Caudate nucleus (tissue), 63 donors: ENCODE measurements at places on chromosomes 13 and 19.

GRCh38 chr13:19817510-19818158 lies 34.9 kb upstream of the PSPC1 start:
- DNase-seq = no peak

- no peak for DNase-seq
These were observed 61.4 kb downstream of the GPR12 start for GRCh38 chr13:26699197-26699490.

GRCh38 chr19:42421101-42421500 lies 6.1 kb downstream of the LIPE start:
- DNase-seq = no peak

DNA sequence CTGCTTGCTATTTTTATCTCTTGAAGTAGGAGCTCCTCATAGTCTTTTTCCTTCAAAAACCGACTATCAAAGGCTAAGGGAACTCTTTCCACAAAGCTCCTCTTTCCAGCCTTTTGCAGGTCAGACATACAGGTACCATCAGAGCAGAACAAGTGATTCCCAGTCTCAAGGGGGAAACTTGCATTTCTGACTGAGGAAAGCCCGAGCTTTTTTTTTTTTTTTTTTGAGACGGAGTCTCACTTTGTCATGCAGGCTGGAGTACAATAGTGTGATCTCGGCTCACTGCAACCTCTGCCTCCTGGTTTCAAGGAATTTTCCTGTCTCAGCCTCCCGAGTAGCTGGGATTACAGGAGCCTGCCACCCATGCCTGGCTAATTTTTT lies 32.0 kb downstream of the RUBCNL start:
- DNase-seq = no peak

GRCh38 chr13:22801402-22802003 lies 379.3 kb upstream of the SGCG start:
- DNase-seq = no peak

- DNase-seq = no peak
These were observed 123.0 kb downstream of the KDM4B start for GRCh38 chr19:5091684-5092480.

- no peak for DNase-seq
These were observed 142.2 kb downstream of the TBC1D4 start for GRCh38 chr13:75339635-75340374.

GRCh38 chr19:38656171-38656981 lies 8.9 kb downstream of the ACTN4 start:
- no peak for DNase-seq

- no peak for DNase-seq
These were observed 73.4 kb downstream of the SPACA7 start for GRCh38 chr13:112449545-112449930.

- DNase-seq = no peak
These were observed 18.3 kb upstream of the TEX29 start for GRCh38 chr13:111302045-111302726.

DNA sequence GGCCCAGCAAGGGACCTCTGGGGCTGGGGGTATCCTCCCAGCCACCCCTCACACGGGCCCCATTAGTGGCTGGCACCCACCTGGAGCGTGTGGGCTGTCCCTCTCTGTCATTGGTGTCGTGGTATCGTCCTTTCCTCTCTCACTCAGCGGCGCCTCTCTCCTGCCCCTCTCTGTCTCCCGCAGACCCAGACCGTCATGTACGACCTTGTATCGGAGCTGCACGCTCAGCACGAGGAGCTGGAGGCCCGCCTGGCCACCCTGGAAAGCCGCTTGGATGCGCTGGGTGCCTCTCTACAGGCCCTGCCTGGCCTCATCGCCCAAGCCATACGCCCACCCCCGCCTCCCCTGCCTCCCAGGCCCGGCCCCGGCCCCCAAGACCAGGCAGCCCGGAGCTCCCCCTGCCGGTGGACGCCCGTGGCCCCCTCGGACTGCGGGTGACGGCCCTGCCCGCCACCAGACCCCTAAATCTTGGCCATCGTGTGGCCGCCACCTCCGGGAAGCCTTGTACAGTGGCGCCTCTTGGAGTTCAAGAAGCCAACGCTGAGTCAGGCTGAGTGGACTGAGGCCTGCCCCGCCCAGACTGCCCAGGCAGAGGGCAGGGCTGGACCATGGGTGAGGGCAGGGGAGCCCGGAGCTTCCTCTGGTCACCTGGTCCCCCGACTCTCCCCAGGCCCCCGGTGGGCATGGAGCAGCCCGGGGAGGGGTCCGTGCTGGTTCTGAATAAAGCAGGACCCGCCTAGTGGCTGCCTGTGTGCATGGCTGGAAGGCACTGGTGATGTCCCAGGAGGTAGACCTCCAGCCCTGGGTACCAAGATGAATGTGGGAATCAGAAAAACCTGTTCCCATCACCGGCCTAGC lies 9.8 kb upstream of the ARRDC2 start:
- no peak for DNase-seq

DNA sequence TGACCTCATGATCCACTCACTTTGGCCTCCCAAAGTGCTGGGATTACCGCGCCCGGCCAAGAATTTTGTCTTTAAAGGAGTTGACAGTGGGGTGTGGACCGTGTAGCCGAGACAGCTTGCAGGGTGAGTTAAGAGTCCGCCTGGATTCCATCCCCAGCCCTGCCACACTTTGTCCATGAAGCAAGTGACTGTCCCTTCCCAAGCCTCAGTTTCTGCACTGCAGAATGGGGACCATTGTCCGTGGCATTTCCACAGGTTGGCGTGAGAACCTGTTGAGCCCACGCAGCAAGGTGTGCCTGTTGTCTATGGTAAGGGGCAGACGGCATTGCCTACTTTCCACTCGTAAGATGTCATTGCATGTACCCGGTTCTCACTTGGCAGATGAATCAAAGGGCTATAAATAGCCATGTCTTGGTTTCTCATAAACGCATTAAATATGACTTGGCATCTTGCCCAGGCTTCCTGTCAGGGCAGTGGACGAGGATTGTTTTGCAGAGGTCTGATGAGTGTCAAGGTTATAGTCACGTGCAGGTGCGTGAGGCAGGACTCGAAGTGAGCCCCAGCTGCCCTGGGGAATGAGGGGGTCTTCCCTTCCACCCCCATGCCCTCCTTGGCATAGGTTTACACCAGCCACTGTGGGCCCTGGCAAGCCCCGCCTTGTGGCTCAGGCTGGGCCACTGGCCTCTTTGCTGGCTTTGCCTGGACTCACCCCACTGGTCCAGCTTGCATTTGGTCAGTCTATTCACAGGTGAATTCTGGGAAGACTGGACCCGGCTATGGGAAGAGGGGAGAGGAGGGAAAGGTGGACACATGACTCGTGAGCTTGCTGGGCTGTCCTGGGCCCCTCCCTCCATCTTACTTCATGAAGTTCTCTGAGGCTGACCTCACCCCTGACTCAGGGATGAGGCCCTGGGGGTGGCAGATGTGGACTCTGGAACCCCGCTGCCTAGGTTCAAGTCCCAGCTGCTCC lies 14.6 kb downstream of the FAM187B start:
- no peak for DNase-seq

DNA sequence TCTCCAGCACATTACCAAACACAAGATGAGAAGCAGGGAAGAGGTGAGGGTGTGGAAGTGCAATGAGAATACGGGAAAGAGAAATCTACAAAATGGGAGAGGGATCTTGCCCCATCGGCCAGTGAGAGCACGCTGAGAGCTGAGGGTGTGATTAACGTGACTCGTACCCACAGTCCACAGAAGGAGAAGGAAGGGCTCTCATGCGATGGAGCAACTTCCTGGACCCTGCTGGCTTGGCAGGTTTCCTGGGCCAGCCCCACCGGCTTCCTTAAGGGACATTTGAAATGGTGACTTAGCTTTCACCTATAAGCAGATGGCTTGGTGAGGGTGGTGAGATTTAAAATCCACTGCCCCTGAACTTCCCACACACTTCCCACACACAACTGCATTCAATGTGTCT lies 740.1 kb downstream of the UQCRFS1 start:
- no peak for DNase-seq

DNA sequence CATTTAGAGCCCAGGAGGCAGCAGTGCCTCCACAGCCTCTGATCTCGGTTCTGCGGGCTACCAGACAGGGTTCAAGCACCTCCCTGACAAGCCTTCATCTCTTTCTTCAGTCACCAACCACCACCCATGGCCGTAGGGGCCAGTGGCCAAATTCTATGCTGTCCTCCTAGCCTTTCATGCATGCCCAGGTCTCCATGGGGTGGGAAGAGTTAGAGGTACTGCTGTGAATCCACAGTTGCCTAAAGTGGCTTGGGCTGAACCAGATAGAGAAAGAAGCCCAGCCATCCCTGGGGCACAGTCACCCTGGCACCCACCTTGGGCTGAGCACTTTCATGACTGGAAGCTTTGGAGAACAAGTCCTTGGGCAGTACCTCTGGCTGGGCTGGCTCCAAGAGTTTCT lies 97.4 kb downstream of the ZDHHC20 start:
- no peak for DNase-seq

DNA sequence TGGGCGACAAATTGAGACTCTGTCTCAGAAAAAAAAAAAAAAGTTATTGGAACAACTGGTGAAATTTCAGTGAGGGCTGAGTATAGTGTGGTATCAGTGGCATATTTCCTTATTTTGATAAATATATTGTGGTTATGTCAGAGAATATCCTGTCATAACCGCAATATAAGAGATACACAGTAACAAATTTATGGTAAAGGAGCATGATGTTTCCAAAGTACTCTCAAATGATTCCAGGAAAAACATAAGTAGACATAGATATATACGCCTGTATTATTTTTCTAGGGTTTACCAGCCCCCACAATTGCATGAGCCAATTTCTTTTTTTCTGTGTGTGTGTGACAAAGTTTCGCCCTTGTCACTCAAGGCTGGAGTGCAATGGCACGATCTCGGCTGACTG lies 5.7 kb upstream of the C5AR1 start:
- DNase-seq = no peak

DNA sequence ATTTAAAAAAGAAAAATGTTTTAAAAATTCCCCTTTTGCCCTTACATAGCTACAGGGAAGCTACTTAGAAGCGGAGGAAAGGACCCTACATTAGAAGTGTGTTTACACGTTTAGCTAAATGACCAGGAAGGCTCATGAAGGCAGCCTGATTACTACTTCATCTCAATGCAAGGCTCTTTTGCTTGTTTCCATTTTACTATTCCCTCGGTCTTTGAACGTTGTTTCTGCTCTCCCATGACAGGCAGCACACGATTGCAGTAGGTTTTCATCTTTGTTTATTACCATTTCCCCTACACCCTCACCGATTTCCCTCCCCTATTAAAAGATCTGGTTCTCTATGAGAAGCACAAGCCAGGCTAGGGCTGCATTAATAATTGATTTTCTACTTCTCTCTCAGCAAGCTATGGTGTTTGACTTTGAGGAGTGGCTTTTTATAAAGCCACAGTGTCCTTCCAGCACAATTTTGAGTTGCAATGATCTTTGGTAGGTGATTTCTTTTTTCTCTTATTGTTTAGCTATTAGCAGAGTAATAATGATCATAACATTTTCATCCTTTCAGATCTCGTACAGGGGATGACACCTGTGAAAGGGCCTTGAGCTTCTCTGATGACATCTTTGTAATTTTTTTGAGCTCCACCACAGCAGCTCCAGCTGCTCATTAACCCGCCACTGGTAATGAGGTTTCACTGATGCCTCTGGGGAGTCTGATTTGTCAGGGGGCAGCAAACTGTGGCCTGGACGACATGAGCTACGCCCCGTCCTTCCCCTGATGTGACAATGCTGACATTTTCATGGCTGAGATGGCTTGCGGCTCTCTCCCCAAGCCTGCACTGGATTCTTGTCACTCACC lies 670.3 kb downstream of the UQCRFS1 start:
- no peak for DNase-seq

- no peak for DNase-seq
These were observed 69.8 kb downstream of the SIAH3 start for GRCh38 chr13:45781553-45782326.

GRCh38 chr19:32195706-32196610 lies 149.5 kb upstream of the ZNF507 start:
- DNase-seq = no peak

GRCh38 chr19:7072541-7072940 lies 3.0 kb downstream of the ZNF557 start:
- DNase-seq = no peak

DNA sequence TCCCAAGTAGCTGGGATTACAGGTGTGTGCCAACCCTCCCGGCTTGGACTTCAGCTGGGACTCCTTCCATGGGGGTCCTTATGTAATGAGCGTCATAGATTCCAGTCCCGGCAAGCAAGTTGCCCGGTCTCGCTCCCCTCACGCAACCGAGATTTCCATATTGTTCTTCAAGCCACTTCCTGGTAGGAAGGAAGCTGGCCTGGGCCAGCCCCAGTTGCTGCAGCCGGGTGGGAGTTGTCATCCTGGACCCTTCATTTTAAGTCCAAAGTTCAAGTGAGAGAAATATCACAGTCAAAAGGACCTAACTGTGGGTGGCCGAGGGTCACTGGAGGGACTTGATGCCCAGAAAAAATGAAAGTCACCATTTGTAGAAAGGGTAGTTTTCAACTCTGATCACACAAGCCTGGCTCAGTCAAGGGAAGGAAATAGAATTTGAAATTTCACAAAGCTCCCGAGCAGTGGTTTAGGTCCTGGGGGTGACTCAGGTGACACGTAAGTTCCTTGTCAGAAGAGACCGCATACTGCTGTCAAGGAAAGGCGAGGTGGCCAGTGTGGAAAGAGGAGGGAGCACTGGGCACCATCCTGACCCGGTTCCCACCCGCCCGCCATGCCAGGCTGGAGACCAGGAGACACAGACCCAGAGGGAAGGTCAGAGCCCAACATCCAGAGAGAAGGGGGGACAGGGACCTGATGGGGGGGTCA lies 5.3 kb downstream of the FGF21 start:
- DNase-seq = no peak

DNA sequence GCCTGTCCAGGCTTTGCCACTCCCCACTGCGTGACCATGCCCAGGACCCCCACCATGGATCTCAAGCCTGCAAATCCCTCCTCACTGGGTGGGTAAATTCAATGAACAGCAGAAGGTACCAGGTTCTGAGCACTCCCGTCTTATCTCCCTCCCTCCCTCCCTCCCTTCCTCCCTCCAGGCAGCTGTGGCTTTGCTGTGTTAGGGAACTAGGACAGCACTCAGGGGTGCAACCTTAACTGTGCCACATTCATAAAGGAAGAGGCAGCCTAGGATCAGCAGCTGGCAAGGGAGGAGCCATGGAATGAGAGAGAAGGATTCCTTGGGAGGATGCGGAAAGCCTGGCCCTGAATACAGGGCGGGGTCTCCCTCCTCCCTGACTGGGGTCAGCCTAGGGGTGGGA lies 5.6 kb downstream of the CEACAM4 start:
- DNase-seq = no peak

DNA sequence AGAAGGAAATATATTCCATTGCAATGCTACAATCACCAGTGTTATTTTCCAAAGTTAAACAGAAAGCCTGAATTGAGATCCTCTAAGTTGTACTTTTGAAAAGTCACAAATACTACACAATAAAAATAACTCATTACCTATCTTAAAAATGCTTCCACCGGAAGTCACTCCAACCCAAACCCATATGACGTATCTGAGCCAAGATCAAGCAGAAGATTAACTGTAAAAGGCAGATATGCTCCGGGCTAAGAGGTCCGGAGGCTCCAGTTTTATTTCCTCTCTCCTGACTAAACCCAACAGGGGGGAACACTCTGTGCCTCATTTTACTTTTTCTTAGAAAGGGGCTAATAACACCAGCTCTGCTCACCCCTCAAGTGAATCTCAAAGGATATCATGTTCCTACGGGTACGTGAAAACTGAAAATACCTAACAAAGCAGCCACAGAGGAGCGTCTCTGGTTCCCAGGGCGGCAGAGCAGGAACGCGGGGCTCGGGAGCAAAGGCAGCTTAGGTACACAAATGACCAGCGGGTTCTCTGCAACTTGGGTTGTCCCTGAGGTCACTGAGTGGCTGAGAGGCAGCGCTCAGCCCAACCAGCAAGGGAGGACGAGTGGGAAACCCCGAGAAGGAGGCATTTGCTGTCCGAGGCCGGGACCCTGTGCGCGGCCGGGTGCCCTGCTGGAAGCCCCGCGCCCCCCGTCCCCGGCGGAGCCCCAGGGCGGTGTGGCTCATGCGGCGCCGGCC lies 750 bp downstream of the RAB20 start:
- no peak for DNase-seq
